ENCODE measurements at places on chromosomes 1 and 21.

DNA sequence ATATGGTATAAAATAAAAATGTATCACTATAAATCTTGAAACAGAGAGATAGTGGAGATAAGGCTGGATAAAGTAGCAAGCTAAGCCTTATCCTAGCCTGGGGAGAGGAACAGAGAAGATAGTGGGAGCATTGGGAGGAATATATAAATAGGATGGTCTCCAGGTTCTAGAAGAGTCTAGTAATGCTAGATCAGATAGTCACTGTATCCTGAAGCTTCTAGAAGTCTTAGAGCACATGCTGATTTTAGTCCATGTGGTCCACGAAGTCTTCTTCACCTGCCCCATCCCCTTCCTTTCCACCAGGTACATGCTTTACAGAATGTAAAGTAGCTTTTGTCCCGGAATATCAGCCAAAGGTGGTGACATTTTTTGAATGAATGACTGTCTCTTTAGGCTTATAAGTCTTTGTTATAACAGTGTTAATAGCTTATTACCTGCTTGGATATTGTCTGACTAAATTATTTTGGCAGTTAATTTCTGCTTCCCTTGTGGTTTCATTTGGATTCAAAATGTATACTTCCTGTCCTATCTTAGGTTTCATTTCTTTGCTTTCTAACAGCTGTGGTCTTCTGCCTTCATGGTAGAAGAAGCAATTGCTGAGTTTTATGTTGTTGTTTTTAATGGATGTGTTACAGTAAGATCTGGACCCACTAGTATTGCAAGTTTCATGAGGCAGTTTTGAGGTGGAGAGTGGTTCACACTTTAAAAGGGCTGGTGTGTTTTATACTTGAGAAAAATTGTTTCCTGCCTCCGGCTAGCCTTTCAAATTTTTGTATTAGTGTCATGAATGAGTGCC lies 5.9 kb downstream of the SMG7 start:
- DNase-seq, result no peak

GRCh38 chr1:12057940-12058687 lies 5.0 kb upstream of the TNFRSF8 start:
- DNase-seq, result no peak

GRCh38 chr1:9181990-9182783 lies 52.4 kb upstream of the H6PD start:
- DNase-seq, result no peak

DNA sequence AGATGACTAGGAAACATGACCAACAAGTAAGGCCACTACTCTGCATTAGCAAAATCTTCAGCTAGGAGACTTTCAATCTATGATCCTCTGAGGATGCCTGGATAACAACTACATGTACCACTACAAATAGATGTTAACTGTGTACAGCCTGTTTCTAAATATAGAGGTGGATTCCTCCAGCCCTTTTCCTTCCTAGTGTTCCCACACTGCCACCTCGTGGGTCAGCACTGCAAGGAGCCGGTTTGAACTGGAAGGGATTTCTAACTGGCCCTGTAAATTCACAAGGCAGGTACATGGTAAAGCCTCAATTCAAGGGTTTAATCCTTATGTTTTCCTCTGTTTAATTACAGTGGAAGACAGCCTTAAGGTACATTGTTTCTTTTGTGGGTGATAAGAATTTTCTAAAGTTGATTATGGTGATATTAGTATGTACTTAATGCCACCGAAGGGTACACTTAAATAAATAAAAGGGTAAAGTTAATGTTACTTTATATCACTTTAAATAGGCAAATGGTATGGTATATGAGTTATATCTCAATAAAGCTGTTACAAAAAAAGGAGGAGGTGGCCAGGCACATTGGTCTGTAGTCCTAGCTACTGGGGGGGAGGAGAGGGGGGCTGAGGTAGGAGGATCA lies 14.4 kb downstream of the SMYD3 start:
- DNase-seq, result no peak

DNA sequence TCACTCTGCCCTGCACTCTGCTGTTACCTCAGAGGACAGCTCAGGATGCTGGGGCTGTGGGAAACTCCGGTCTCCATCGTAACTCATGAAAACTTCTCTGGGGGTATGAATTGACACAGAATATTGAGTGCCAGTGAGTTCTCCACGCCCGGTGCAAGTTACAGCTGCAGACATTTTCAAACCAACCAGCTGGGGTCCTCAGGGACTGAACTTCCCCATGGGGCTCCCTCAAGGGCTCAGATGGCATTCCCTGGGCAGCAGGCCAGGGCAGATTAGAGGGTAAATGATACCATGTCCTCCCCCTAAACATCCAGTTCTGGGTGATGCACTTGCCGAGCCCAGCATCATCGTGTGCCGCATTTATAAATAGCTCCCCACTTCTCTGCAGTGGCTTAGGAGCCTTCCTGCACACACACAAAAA lies 27.8 kb upstream of the CCSAP start:
- DNase-seq, result no peak
